ENCODE measurements at places on chromosomes 4 and X.

DNA sequence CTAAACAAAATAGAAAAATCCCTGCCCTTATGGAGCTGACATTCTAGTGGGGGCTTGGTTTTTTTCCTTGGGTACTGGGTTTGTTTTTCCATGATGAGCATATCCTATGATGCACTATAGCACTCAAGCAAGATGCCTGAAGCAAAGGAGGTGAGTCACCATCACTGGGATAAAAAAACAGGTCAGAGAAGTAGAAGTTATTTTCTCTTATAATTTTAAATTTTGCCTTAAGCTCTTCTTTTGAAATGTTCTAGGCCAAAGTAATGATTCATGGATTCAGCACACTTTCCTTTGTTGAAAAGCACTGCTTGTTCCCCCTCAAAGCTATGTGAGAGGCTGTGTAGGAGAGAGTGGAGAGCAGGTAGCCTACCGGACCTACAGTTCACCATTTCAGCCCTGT is 15.2 kb upstream of the CXCL2 start:
- DNase-seq, result no peak

GRCh38 chr4:99324979-99325378 is 3.8 kb upstream of the ADH1B start:
- DNase-seq, result no peak

DNA sequence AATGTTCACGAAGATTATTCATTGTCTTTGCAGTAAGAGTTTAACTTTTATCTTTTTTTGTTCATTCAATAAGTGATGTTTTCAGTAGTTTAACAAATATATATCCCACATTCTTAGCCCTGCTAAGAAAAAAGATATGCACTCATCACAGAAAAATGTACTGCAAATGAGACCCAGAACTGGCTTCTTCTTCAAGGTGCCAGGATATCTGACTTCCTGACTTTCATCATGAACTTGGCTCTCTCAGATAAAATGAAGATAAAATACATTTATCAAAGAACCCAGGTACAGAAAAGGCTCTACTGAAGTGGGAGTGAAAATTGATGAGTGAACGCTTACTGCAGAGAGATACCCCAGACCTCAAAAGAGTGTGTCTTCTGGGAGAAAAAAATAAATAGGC is 177.8 kb upstream of the DKK2 start:
- no peak for DNase-seq

DNA sequence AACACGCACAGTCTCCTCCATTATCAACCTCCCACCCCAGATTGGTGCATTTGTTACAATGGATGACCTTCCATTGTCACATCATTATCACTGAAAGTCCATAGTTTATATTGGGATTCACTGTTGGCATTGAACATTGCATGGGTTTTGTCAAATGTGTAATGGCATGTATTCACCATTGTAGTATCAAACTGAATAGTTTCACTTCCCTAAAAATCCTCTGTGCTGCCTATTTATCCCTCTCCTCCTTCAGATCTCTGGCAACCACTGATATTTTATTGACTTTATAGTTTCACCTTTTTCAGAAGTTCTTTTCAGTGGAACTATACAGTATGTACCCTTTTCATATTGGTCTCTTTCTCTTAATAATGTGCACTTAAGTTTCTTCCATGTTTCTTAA is 1565.4 kb downstream of the PCDH18 start:
- no peak for DNase-seq

GRCh38 chrX:38890326-38890725 is 89.1 kb downstream of the MID1IP1 start:
- DNase-seq, result no peak

DNA sequence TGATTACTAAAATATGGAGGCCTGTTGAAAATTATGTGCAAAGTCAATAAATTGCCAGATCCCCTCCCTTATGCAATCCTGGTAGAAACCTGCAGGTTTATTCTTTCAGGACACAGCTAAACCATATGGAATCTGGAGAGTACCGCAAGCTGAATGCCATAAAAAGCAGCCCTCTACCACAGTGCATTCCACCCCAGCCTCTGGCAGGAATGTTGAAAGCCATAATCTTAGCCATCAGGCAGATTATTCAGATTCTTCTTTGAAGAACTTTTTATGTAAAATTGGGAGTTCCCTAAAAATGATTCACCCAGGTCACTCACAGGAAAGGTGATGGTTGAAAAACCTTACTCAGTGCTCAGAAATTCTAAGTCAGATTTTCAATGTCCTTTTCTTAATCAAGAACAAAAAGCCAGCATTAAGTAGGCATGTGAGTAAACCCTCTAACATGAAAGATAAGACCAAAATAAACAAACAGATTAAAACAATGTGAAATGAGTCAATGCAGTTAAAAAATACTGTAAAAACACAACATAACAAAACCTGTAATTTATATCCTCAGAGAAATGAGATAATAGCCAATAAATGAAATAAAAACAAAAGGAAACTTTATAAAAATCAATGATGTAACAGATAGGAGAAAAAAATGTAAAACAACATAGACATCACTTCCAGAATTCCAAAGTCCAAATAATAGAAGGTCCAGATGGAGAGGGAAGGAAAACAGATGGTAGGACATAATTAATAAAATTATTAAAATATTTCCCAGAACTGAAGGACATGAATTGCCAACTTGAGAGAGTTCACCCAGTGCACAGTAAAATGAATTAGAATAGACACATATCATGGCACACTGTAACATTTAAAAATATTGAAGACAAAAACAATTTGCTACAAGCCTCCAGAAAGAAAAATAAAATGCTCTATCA is 226.9 kb downstream of the FSTL5 start:
- peak; percentile 59 for DNase-seq

GRCh38 chr4:78737035-78737434 is 39.1 kb upstream of the BMP2K start:
- DNase-seq, result no peak

DNA sequence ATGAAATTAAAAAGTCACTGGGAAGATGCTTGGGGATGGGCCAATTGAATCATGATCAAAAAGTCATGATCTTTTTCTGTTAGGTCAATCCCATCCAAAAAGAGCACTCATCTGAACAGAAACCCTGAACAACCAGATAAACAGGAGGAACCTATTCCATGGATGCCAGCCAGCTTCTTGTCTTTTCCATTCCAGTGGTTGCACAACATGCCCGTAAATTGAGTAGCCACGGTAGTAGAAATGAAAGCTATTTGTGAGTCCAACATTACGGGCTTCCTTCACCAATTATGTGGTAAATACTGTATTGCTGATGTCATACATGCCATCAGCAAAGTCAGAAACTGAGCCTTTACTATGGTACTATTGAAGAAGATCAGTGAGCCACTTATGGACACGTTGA is 982.4 kb upstream of the HS3ST1 start:
- DNase-seq, result no peak

- DNase-seq, result no peak
Observed at GRCh38 chr4:167222099-167222498, 12.2 kb downstream of the SPOCK3 start.

DNA sequence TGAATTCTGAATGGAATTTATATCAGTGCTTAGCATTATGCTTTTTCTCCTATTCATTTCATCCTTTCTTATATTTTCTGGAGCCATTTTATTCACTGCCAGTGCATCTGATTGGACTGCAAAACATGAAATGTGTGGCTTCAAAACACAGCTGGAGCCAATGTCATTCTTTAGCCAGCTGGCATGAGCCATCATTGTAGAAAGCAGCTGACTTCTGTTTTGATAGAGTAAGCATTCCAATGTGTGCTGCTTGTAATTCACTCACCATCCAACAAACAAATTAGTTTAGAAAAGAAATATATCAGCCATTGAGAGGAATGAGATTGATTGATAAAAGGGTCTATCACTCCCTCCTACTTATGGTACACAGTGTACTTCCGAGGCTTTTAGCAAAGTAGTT is 2616.0 kb downstream of the ARAP2 start:
- DNase-seq, result no peak

DNA sequence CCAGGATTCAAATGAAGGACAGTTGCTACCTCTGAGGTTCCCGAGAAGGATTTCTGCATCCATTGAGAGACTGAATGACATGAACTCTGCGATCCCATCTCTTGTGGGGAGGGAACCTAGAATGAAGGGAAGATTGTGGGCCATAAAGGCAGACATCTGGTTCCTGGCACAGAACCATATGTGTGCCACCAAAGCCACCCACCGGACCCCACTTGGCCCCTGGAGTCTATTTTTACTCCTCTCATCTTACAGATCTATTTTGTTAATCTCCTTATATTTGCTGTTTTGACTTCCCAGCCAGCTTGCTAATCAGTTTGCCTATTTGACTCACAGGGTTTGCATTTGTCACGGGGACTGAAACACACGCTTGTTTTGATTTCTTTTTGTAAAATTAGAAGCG is 7.3 kb downstream of the SOD3 start:
- DNase-seq, result no peak

GRCh38 chr4:150888625-150889024 is 126.5 kb downstream of the LRBA start:
- DNase-seq, result no peak

- no peak for DNase-seq
Observed at GRCh38 chr4:81605271-81605670, 133.6 kb upstream of the RASGEF1B start.

- DNase-seq, result peak; percentile 2
Observed at GRCh38 chrX:124421898-124422655, 75.7 kb downstream of the SH2D1A start.

GRCh38 chr4:174696657-174697056 is 132.4 kb downstream of the GLRA3 start:
- DNase-seq, result no peak

- peak; percentile 6 for DNase-seq
Observed at GRCh38 chr4:128288689-128289106, 1.1 kb upstream of the PGRMC2 start.

GRCh38 chr4:6663596-6664393 is 23.3 kb downstream of the MRFAP1 start:
- no peak for DNase-seq

DNA sequence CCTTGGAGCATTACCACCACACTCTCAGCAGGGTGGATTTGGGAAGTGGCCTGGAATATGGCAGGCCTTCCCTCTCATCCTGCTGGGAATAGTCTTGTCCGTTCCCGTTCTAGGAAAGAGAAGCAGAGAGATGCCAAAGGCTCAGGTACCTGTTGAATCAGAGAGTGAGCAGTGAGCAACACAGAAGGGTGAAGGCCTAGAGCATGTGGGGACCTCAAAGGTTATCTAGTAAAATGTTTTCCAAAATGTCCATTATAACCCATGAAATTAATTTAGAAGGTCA is 30.8 kb downstream of the SLC16A2 start:
- no peak for DNase-seq

GRCh38 chr4:2281575-2282343 is 19.9 kb upstream of the MXD4 start:
- no peak for DNase-seq

- no peak for DNase-seq
Observed at GRCh38 chrX:54826598-54826997, 19.1 kb downstream of the MAGED2 start.
